Neural progenitor cell (in vitro differentiated cells): ENCODE measurements at places on chromosomes 11 and 22. TPM values are rescaled to one million over a fixed set of nuclear protein-coding genes. Genes with fewer than 3 reads are reported as not detected.

GRCh38 chr22:36461665-36462649 is 19.5 kb downstream of the TXN2 start:
- H3K27ac ChIP-seq, result no peak overlapping the region
- H3K4me3 ChIP-seq, result no peak overlapping the region
- H3K36me3 ChIP-seq, result no peaks in the 10 kb centered on the region
- no peaks in the 10 kb centered on the region for H3K27me3 ChIP-seq

C11orf21 gene
- 0.19 TPM in 1 of 2 replicates, not detected in the other for total RNA-seq

SLC5A12 gene
- total RNA-seq, result 4.9 and 5.0 TPM in 2 replicates

- H3K36me3 ChIP-seq, result no peaks in the 10 kb centered on the region
- H3K27ac ChIP-seq, result no peak overlapping the region
- H3K4me3 ChIP-seq, result no peak overlapping the region
- DNase-seq, result no peak
These were observed 24.9 kb downstream of the ASPHD2 start for GRCh38 chr22:26453812-26454500.

DNA sequence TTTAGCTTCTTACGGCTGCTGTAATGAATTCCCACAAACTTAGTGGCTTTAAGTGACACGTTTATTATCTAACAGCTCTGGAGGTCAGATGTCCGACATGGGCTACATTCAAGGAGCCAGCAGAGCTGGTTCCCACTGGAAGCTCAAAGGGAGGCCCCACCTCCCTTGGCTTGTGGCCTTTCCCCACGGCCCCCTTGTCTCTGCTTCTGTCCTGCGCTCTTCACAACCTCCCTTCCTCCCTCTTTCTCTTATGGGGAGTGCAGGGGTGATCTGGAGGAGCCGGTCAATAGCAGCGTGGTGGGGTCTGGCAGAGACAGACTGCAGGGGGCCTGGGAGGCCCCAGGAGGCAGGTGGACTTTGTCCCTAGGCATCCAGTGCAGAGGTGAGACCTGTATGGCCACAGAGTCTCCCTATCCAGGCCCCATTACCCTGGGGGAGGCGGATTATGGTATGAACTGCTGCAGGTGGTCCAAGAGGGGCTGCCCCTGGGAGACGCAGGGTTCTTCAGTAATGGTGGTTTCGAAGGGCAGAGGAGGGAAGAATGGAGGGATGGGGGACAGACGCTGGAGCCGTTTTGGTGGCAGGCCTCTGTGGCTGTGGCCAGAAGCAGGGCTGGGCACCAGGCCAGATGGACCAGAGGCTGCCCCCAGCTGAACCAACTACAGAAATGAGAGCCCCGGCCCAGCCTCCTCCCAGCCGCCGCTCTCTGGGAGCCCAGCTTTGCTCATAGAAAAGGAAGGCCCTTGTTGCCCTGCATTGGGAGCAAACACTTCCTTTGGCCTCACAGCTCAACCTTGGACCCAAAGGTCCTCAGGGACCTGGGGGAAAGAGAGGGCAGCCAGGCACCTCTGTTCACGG is 30.7 kb upstream of the KCNQ1OT1 start:
- no peak overlapping the region for H3K27ac ChIP-seq
- no peak for DNase-seq
- H3K4me1 ChIP-seq, result no peaks in the 10 kb centered on the region
- no peak overlapping the region for H3K4me3 ChIP-seq
- H3K36me3 ChIP-seq, result no peaks in the 10 kb centered on the region
- peaks cover 26% of the 10 kb centered on the region for H3K27me3 ChIP-seq

DNA sequence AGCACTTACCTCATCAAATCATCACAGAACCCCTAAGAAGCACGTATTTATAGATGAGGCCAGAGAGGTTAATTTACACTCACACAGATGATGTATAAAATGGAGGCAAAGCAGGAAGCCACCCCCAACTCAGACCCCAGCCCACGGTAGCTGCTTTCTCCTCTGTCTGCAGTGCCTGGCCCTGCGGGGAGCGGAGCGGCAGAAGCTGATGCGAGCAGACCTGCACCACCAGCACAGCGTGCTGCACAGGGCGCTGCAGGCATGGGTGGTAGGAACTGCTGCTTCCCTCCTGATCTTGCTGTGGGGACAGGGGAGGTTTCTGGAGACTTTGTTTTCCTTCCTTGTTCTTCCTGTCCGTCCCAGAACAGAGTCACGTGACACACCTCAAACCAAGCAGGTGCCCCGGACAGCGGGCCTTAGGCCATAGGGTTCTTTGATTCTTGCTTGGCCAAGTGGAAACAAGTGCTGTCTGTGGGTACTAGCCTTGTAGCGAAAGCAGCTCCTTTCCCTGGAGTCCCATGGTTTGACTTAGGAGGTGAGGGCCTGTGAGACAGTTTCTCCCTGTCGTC is 57.8 kb downstream of the PISD start:
- no peak for DNase-seq
- no peaks in the 10 kb centered on the region for H3K27me3 ChIP-seq
- H3K36me3 ChIP-seq, result no peaks in the 10 kb centered on the region

DNA sequence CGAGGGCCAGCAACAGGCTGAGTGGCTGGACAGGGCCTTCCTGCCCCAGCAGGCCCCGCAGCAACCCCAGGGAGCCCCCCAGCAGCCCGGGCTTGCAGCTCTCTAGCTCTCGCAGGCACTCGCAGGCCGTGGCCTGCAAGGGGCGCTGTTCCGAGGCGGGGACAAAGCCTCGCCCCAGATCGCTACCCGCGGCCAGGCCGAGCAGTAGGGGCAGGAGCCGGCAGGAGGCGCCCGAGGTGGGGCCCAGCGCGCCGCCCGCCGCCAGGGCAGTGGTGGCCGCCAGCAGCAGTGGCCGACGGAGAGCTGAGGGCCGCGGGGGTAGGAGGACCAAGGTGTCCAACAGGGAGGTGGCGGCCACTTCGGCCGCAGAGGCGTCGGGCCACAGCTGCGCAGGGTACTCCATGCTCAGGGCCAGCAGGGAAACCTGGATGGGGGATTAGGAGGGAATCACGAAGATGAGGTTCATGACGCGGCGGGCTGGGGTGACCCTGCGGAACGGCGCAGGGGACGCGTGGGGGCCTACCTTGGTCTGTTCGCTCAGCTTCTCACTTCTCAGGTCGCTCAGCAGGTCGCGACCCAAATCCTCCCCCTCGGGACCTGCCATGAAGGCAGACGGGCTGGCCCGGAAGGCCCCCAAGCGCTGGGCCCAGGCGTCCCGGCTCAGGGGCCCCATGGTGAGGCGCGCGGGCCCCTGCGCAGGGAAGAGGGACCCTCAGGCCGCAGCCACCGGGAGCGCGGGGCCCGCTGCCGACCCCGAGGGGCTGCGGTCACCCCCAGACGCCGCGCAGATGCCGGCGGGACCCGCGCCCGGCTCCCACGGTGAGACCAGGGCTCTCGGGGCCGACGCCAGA is 632 bp downstream of the AP5B1 start:
- H3K27me3 ChIP-seq, result peaks cover 49% of the 10 kb centered on the region
- H3K36me3 ChIP-seq, result no peaks in the 10 kb centered on the region
- H3K4me1 ChIP-seq, result peaks cover 8% of the 10 kb centered on the region

DNA sequence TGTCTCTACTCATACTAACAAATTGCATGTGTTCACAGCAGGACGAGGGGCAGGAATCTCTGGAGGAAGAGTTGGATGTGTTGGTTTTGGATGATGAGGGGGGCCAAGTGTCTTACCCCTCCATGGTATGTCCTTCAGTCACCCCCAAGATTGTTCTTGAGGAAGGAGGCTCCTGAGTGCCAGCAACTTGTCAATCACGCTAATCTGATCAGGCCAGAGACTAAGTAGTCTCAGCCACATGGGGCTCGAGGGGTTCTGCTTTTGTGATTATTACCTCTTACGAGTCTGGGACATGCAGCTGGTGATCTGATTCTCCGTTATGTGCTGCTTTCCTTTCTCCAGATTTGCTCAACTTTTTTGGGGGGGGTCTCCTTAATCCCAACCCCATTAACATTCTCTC is 54.3 kb downstream of the CTNND1 start:
- no peak for DNase-seq
- peaks cover 22% of the 10 kb centered on the region for H3K36me3 ChIP-seq
- H3K4me3 ChIP-seq, result no peak overlapping the region
- H3K27me3 ChIP-seq, result no peaks in the 10 kb centered on the region
- H3K4me1 ChIP-seq, result no peaks in the 10 kb centered on the region

DNA sequence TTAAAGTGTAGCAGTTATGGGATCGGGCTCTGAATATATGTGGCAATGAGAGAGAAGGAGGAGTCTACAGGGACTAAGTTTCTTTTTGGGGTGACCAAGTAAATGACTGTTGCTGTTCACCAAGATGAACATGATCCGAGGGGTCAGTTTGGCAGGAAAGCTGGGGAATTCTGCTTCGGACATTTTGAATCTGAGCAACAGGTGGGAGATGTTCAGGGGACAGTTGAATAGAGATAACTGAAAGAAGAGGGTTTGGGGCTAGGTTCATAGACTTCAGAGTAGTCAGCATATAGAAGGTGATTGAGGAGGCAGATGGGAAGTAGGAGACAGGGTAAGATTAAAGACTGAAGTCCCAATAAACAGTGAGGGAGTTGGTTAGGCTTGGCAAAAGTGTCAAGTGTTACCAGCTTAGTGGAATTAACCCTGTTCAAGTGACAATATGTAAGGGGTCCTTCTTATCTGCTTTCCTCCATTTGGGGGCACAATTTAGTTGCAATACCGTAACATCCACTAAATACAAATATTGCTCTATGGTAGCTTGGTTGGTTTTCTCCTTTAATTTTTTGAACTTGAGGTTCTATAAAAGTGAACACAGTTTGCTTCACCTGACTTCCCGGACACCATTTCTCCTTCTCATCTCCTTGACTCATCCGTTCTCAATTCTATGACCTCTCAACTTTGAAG is 2.9 kb upstream of the ENTHD1 start:
- no peak overlapping the region for H3K4me3 ChIP-seq
- H3K36me3 ChIP-seq, result no peaks in the 10 kb centered on the region

DNA sequence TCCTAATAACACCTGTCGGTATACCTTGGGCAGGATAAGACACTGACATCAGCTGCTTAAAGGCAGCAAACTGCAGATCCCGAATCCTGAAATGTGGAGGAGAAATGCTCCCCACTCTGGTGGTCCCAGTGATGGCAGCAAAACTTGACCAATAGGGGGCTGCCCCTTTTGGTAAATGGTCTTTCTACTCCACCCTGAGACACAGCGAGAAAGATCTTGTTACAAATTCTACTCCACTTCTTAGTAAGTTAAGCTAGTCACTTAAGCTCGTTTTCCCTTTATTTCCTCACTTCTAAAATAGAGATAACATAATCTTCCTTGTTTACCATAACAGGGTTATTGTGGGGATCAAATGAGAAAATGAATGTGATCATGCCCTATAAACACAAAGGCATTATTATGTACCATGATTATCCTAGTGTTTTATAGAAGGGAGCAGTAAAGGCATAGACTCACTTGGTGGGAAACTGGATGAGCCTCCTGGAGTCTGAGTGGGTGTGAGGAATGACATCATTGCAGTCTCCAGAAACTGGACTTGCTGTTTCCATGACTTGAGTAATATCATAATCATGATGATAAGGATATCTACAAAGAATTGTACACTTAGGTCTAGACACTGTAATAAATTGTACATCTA is 50.9 kb downstream of the ENDOD1 start:
- H3K27ac ChIP-seq, result no peak overlapping the region
- DNase-seq, result no peak
- no peaks in the 10 kb centered on the region for H3K4me1 ChIP-seq
- no peaks in the 10 kb centered on the region for H3K36me3 ChIP-seq
- no peak overlapping the region for H3K4me3 ChIP-seq

DNA sequence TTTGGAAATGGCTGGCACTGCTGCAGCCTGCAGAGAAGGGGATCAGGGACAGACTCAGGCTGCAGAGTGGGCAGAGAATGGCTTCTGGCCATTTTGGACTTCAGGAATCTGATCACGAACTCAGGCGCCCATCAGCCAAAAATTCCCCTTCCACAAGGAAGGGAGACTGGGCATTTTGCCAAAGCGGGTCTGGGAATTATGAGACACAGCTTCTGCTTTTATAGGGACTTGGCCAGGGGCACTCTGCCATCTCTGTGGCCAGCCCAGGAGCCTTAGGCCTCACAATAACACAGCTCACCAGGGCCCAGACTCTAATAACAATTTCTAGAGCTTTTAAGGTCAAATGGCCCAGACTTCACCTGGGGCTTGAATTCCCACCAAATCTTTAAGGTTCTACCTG is 74.7 kb downstream of the CHST1 start:
- H3K27ac ChIP-seq, result no peak overlapping the region
- H3K4me3 ChIP-seq, result no peak overlapping the region
- peaks cover 12% of the 10 kb centered on the region for H3K27me3 ChIP-seq
- no peaks in the 10 kb centered on the region for H3K36me3 ChIP-seq

GRCh38 chr11:121482231-121483129 is 29.7 kb upstream of the SORL1-AS1 start:
- H3K27ac ChIP-seq, result no peak overlapping the region
- H3K4me1 ChIP-seq, result peaks cover 33% of the 10 kb centered on the region
- DNase-seq, result no peak
- H3K4me3 ChIP-seq, result no peak overlapping the region
- H3K36me3 ChIP-seq, result no peaks in the 10 kb centered on the region

- H3K36me3 ChIP-seq, result no peaks in the 10 kb centered on the region
- DNase-seq, result peak; percentile 80
- no peaks in the 10 kb centered on the region for H3K27me3 ChIP-seq
- H3K27ac ChIP-seq, result no peak overlapping the region
These were observed 29.1 kb upstream of the TXNRD2 start for GRCh38 chr22:19970479-19971275.

LRRC32 gene
- total RNA-seq, result 0.21 and 1.1 TPM in 2 replicates

MB gene
- total RNA-seq, result 0.53 TPM in 1 of 2 replicates, not detected in the other

PTPRJ gene
- total RNA-seq, result 17.3 and 28.0 TPM in 2 replicates
